PC-9 (cell line): ENCODE measurements at places on chromosomes 4 and X.

- DNase-seq, result no peak
Measured at GRCh38 chr4:41748571-41749475, at the start of gene PHOX2B. TSS of gene PHOX2B (minus strand) at chr4:41748725. CDS start at chr4:41748610, 115 bp downstream.

DNA sequence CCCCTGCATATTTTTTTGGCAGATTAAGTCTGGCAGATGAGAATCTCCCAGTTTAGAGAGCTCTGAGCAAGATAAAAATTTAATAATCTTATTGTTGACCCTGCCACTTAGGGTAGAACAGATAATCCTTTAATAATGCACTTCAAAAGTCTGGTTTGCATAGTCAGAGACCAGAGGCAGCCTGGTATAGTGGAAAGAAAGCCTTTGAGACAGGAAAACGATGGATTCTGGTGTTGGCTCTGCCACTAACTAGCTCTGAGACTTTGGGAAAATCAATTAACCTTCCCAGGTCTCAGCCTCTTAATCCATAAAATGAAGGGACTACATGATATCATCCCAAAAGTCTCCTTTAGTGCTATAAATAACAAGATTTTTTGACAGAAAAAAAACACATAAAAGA is 824.5 kb downstream of the STIM2 start:
- no peak for DNase-seq

DNA sequence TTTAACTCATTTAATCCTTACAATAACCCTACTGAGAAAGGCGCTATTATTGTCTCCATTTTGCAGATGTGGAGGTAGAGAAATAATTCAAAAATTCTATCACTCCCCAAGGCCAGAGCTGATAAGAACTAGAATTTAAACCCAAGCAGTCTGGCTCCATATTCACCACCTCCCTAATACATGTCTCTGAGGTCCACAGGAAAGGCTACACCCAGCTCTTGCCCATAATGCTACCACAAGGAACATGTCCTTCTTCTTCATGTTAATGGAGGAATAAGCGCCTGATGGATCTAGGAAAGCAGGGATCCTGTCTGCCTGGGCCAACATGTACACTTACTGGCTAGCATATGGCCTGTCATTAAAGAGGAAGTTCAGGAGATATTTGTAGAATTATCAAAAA is 16.3 kb downstream of the APBB2 start:
- DNase-seq, result no peak

DNA sequence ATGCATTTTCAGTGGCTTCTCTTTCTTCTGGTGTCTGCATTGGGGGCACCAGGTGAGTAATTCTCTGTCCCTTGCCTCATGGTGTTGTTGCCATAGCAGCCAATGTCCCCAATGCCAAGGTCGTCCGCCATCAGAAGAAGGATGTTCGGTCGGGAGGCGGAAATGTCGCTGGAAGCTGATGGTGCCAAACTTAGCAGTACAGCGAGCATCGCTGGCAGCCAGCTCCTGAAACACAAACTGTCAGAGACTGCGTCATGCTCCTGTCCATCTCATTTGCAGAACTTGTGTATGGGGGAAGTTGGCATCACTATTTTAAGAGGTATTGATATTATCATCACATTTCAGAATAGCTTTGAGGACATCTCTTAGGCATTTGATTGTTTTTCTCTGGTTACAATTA is 29.1 kb upstream of the ARSD start:
- DNase-seq, result no peak

GRCh38 chrX:72308566-72309296 is 3.0 kb upstream of the CITED1 start:
- DNase-seq, result no peak

GRCh38 chr4:146255874-146256273 is 41.5 kb downstream of the REELD1 start:
- peak; percentile 73 for DNase-seq

DNA sequence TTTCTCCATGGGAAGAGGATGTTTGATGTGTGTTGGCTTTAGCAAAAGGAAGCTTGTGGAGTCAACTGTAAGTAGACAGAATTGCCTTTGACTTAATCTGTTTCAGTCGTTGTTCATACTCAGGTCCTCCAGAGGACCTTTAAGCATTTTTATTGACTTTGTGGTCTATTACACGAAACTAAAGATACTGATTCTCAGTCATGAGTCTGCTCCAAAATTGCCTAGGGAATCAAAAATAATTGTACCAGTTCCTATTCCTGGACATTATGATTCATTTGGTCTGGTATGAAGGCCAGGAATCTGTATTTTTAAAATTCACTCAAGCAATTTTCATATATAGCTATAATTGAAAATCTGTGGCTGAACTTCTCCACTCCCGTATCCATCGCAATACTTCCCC is 38.6 kb downstream of the AR start:
- DNase-seq, result no peak

GRCh38 chr4:129095811-129096454 is at the start of gene C4orf33:
TSS of gene C4orf33 (plus strand) at chr4:129096152. CDS start at chr4:129102611, 6,459 bp downstream.
- DNase-seq, result peak; percentile 38

DNA sequence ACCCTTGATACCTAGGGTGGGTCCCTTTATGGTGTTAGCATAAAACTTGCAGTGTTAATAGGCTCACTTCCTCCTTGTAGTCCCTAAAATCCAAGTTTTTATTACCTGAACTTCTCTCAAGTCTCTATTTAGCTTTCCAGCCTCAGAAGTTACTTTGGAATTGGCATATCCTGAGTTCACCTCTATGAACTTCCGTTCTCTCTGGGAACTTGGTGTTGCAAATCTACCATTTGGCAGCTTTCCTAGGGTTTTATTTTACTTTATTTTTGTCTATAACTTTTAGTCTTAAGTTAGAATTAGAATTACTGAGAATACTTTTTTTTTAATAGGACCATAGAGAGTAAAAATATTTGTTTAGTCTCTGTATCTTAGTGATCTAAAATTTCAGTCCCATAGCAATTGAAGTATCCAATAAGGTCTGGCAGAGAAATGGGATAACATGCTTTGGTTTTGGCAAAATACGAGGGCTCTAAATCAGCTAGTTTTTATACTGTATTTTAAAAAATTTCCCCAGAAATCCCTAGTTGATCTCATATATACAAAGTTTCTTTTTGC is 30.3 kb upstream of the NAF1 start:
- no peak for DNase-seq

- no peak for DNase-seq
Measured at GRCh38 chr4:90069151-90069550, 58.0 kb upstream of the CCSER1 start.

- DNase-seq, result no peak
Measured at GRCh38 chr4:159273141-159273438, 170.2 kb downstream of the RAPGEF2 start.

GRCh38 chrX:112751076-112751475 is 71.3 kb upstream of the LHFPL1 start:
- DNase-seq, result no peak

GRCh38 chr4:156952078-156952759 is 19.4 kb downstream of the PDGFC start:
- no peak for DNase-seq

DNA sequence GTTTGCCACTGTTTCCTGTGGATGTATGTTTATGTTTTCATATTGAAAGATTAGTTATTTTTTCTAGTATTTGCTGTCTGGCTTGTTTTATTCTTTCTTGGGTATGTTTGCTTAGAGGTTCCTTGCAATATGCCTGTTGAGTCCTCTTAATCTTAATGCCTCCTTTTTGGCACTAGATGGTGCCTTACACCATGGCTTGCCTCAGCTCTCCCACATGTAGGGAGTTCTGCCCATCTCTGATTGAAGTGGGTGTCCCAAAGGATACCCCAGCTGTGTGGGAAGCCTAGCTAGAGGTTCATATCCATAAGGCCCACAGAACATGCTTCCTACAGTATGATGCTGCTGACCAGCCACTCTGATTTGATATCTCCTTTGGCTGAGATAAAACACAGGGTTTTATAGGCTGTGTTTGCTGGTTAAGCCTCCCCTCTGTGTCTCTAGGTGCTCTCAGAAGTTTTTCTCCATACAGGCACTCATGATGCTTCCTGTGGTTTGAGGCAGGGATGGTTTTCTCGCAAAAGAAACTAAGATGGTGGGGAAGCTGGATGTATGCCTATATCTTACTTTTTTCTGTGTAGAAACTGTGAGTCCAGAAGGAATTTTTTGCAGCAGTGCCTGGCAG is 162.4 kb downstream of the ASB9 start:
- DNase-seq, result no peak

- DNase-seq, result no peak
Measured at GRCh38 chr4:112348488-112349158, 51.5 kb downstream of the ALPK1 start.

DNA sequence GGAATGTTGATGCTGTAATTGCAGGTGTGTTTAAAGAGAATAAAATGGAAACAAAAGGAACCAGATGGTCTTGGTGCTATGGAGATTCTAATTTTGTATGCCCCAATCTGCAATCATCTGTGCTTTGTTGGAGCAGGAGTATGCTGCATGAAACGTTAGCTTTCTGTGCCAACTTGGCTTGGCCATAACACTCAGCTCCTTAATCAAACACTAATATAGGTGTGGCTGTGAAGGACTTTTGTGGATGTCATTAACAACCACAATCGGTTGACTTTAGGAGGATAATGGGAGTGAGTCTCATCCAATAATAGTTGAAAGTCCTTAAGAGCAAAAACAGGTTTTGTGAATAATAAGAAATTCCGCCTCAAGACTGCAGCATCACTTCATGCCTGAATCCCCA is 399.2 kb downstream of the NLGN4X start:
- DNase-seq, result no peak

DNA sequence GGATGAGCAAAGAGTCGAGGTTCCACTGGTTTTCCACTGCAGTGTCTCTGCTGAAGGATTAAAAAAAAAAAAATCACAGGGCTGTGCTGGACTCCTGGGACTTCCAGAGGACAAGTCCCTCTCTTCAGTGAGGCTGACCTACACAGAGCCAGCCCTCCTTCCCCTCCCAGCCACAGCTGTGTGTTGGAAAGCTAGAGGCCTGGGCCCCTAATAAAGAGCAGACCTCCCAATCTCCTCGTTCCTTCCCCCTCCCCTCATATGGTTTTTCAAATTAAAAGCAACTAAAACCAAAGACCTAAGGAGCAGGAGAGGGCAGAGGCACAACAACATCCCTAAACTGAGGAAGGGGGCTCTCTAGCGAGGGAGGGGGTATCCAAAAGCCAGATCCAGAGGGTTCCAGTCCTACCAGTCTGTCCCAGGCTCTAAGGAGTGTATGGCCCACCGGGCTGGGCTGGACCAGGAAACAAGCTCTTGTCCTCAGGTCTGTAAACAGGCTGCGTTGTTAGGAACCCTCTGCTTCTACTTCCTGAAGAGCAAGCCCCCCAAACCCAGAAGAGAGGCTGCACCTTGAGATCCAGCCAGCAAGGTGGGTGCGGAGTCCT is 4.0 kb upstream of the PDGFRA start:
- no peak for DNase-seq

DNA sequence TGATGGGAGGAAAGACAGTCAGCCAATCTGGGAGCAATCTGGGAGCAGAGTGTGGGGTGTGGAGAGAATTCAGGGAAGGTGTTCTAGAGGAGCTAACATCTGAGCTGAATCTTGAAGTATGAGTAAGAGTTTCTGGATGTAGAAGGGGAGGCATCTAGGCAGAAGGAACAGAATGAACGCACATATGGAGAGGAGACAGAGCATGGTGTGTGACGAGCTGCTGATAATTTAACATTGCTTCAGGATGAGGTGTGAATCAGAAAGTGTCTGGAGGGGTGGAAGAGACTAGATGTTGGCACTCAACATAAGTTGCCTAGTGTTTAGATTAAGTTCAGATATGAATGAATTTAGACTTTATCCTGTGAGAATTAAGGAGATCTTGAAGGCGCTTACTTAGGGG is 58.9 kb downstream of the CPE start:
- no peak for DNase-seq

GRCh38 chr4:2534904-2535375 is 1.5 kb upstream of the FAM193A start:
- DNase-seq, result no peak

GRCh38 chr4:40515037-40515397 is 114.6 kb downstream of the RBM47 start:
- peak; percentile 92 for DNase-seq

DNA sequence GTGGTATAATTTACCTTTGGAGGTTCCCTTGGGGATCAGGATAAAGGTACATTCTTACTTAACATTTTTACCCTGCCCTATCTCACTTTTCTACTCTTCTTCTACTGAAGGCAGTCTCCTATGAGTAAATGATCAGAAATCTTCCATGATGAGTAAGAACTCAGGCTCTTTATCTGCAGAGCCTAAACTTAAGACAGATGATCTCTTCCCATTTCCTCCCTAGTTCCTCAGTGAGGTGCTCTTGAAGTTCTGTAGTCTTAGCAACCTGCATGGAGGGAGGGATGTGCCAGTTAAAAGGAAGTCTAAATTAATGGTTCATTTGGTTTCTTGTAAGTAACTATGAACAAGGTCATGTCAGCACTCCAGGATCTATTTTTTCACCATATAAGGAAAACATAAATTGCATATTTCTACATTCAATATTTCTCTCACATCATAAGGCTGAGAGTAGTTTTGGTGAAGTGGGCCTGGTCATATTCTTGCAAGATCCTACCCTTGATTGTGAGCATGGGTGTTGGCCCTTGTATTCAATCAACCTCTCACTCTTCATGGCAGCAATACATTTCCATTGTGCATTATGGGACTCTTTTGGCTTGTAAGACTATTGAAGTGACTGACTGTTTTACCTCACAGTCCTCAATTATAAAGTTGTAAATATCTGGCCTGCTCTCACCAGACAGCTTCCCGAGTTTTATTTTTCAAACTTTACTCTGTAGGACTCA is 295.5 kb downstream of the SLC7A11 start:
- DNase-seq, result no peak

GRCh38 chr4:123319639-123320038 is 77.0 kb upstream of the SPRY1 start:
- DNase-seq, result no peak

GRCh38 chr4:7903791-7904516 is 35.7 kb downstream of the AFAP1 start:
- no peak for DNase-seq

DNA sequence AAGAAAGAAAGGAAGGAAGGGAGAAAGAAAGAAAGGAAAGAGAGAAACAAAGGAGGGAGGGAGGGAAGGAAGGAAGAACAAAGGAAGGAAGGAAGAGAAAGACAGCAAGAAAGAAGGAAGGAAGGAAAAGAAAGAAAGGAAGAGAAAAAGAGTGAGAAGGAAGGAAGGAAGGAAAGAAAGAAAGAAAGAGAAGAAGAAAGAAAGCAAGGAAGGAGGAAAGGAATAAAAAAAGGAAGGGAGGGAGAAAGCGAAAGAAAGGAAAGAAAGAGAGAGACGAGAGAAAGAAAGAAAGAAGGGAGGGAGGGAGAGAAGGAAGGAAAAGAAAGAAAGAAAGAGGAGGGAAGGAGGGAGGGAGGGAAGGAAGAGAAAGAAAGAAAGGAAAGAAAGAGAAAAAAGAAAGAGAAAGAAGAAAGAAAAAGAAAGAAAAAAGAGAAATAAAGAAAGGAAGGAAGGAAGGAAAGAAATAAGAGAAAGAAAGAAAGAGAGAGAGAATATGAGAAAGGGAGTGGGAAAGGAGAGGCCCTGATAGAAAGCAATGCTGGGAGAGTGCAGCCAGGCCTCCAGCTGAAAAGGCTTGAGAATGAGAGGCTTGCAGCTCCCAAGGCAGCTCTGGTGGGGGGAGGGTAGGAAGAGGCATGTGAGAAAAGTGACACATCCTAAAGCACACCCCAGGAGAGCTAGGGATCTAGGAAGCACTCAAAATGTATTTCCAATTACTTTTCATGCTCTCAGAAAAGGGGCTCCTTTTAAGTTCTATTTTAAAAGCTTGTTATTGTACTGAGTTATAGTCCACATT is 134.0 kb upstream of the ZIC3 start:
- no peak for DNase-seq
